Ascending aorta (tissue), 2 donors: ENCODE measurements at places on chromosomes 7 and 10.

- no peak for DNase-seq
These were observed 118.6 kb upstream of the ASAH2 start for GRCh38 chr10:50369931-50370330.

- no peak for DNase-seq
These were observed 527.4 kb upstream of the IGFBP3 start for GRCh38 chr7:46448478-46448877.

GRCh38 chr7:113402482-113402881 is 284.1 kb upstream of the SMIM30 start:
- DNase-seq: no peak

- DNase-seq: no peak
These were observed 43.9 kb downstream of the STK32C start for GRCh38 chr10:132263866-132264265.

DNA sequence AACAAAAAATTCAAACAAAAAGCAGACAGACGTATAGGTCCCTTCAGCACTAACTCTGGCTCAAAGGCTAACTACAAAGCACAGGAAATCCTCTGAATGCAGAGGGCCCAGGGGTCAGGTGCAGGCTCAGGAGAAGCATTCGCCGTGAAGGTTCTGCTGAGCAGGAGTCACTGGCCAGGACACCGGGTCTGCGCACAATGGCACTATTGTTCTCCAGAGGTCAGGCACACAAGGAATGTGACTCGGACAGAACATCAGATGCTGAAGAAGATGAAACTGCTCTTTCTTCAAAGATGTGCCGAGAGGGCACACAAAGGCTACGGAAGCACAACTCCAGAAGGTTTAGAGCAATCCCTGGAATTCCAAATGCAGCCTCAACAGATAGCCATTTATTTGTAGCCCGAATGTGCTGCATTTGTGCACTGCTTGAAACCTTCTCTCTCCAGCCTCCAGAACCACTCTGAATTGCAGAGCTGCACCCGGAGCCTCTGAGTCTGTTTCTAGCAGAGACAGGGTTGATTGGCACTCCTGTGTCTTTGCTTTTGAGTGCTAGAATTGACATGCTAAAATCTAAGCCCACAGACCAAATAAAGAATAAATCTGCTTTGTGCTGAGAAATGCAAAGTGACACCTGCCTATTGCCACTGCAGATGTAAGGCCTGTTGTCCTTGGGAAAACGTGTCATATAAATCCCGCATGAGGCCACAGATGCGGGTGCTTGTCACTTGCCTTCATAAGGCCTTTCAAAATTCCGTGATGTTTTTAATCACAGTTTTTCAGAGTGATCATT is 85.4 kb upstream of the AFAP1L2 start:
- no peak for DNase-seq

- DNase-seq: no peak
These were observed 8.0 kb upstream of the GLRX3 start for GRCh38 chr10:130128062-130128781.

GRCh38 chr7:124784879-124785818 is 19.6 kb upstream of the GPR37 start:
- no peak for DNase-seq

- no peak for DNase-seq
These were observed 183.4 kb downstream of the SORCS3 start for GRCh38 chr10:104824380-104825006.

DNA sequence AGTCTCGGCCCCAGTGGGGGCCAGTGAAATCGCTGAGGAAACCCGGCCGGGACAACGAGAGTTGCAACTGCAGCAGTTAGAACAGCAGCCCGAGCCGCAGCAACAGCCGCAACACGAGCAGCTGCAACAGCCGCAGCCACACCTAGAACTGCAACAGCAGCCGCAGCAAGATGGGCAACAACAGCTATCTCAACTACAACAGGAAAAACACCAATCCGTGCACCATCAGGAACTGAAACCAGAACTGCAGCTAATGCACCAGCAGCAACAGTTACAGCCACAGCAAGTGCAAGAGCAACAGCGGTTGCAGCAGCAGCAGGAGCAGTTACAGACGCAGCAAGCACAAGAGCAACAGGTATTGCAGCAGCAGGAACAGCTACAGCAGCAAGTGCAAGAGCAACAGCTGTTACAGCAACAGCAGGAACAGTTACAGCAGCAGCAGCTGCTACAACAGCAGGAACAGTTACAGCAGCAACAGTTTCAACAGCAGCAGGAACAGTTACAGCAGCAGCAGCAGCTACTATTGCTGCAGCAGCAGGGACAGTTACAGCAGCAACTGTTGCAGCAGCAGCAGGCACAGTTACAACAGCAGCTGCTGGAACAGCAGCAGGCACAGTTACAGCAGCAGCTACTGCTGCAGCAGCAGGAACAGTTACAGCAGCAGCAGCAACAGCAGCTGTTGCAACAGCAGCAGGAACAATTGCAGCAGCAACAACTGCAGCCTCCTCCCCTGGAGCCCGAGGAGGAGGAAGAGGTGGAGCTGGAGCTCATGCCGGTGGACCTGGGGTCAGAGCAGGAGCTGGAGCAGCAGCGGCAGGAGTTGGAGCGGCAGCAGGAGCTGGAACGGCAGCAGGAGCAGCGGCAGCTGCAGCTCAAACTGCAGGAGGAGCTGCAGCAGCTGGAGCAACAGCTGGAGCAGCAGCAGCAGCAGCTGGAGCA is 6.1 kb downstream of the ZNF853 start:
- DNase-seq: no peak

- no peak for DNase-seq
These were observed 181.6 kb downstream of the NPSR1 start for GRCh38 chr7:34839645-34840044.

GRCh38 chr7:50335795-50336754 is 31.6 kb downstream of the IKZF1 start:
- DNase-seq: no peak

DNA sequence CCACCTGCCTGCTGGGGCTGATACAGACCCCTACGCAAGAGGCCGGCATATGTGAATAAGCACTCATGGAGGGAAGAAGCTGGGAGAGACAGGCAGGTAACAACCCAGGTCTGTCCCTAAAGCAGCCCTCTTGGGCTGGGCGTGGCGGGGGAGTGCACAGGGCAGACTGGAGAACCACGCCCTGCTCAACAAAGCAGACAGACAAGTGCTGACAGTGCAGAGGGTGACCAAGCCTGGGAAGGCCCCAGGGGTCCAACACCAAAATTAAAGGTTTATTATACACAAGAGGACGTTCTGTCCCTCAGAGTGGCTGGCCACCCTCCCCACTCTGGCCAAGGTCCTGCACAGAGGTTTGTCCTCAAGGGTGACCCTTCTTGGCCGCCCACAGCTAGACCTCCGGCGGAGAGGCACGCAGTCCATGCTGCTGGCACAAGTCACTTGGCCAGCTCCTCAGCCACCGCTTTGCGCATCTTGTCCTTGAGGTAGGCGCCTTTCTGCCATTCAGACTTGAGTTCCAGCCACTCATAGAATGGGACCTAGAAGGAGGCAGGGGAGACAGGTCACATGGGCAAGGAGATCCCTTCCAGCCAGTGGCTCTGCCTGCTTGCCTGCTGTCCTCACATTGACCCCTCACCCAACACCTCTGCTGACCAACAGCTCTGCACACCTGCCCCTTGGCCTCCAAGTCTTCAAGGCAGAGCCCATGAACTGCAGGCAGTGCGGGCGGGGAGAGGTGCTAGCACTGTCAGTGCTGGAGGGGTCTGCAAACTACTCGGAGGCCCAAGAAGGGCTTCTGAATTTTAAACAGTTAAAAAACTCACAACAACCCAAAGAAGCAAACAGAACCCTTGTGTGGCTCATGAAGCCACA is 11.4 kb upstream of the NACAD start:
- DNase-seq: no peak

DNA sequence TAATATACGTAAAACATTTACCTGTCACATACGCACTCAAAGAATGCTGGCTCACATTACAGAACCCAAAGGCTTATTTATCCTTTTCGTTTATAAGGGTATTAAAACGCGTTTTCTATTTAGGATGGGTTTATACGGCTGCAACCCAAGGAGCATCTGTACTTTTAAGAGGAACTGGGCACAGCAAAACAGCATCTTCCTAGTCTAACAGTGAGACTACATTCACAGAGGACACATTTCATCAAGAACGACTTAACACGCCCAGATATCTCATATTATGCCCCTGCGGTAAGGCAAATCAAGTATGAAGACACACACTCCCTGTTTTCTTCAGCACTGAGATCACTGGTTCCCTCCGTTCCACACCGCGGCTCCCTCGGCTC is 533 bp upstream of the DMTF1 start:
- no peak for DNase-seq

DNA sequence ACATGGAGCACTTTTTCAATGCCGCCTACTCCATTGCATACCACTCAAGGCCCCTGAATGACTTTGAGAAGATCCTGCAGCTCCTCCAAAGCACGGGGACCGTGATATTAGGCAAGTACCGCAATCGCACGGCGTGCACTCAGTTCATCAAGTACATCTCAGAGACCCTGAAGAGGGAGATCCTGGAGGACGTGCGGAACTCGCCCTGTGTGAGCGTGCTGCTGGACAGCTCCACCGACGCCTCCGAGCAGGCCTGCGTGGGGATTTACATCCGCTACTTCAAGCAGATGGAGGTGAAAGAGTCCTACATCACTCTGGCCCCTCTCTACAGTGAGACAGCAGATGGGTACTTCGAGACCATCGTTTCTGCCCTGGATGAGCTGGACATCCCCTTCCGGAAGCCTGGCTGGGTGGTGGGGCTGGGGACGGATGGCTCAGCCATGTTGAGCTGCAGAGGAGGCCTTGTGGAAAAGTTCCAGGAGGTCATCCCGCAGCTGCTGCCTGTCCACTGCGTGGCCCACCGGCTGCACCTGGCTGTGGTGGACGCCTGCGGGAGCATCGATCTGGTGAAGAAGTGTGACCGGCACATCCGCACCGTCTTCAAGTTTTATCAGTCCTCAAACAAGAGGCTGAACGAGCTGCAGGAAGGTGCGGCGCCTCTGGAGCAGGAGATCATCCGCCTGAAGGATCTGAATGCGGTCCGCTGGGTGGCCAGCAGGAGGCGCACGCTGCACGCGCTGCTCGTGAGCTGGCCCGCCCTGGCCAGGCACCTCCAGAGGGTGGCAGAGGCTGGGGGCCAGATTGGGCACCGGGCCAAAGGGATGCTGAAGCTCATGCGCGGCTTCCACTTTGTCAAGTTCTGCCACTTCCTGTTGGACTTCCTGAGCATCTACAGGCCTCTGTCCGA is 12.7 kb upstream of the ATP6V0E2 start:
- DNase-seq: no peak

- no peak for DNase-seq
These were observed 23.2 kb downstream of the SLC35G1 start for GRCh38 chr10:93917064-93917391.

DNA sequence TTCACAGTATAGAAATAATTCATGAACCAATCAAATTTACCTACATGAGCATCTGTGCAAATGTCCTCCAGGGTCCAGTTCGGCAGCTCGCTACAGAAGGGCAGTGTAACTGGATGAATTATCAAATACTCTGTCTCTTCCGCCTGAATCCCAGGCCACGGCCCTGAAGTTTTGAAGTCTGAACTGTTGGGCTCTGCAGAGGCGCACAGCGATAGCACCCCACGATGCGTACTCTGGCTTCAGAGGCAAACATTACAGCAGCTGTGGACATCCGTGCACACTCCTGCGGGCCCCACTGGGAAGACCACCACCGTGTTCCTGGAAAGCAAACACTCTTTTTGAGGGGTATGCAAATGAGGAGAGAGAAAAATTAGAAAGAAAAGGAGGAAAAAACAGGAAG is 259.8 kb upstream of the TCERG1L start:
- no peak for DNase-seq

GRCh38 chr10:113788604-113789083 is 37.2 kb downstream of the PLEKHS1 start:
- DNase-seq: no peak

- peak; percentile 70 for DNase-seq
These were observed 682.3 kb upstream of the IGFBP3 start for GRCh38 chr7:46603296-46603752.

- DNase-seq: no peak
These were observed 3.6 kb downstream of the ELN start for GRCh38 chr7:74031403-74032190.

GRCh38 chr7:29917641-29918040 is 72.0 kb downstream of the SCRN1 start:
- DNase-seq: no peak
